ENCODE measurements at places on chromosomes 5 and 9.
A peak's percentile ranks its signal among the peaks of the same experiment; 100 is the strongest.

- peaks cover 42% of the 10 kb centered on the region for H3K27me3 ChIP-seq
- H3K36me3 ChIP-seq = no peaks in the 10 kb centered on the region
- peak; percentile 64 for DNase-seq
- no peak overlapping the region for H3K27ac ChIP-seq
- H3K4me1 ChIP-seq = peaks cover 39% of the 10 kb centered on the region
These were observed 757 bp downstream of the NRARP start for GRCh38 chr9:137301081-137301947.

DNA sequence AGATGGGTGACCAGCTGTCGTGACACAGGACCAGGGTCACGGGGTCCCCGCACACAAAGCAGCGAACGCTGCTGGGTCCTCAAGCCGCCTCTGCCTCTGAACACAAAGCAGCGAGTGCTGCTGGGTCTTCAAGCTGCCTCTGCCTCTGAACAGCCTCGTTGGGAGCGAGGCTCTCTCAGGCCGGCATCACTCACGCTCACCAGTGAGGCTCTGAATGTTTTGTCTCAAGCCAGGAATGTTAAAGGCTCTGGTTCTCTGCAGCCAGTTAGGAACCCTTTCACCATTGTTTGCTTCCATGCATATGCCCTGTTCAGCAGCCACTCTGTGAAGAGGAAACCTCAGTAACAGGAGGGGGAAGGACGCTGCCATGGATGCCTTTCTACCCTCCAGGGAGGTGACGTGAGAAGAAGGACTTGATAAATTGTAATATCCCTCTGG, 82.7 kb upstream of the TAF11L2 start:
- no peaks in the 10 kb centered on the region for H3K27me3 ChIP-seq
- no peaks in the 10 kb centered on the region for H3K4me1 ChIP-seq
- H3K4me3 ChIP-seq = no peak overlapping the region

GRCh38 chr5:79503794-79504495, 10.0 kb downstream of the HOMER1 start:
- no peak overlapping the region for H3K4me3 ChIP-seq
- peak; percentile 79 for DNase-seq
- no peak overlapping the region for H3K27ac ChIP-seq
- peaks cover 2% of the 10 kb centered on the region for H3K4me1 ChIP-seq

DNA sequence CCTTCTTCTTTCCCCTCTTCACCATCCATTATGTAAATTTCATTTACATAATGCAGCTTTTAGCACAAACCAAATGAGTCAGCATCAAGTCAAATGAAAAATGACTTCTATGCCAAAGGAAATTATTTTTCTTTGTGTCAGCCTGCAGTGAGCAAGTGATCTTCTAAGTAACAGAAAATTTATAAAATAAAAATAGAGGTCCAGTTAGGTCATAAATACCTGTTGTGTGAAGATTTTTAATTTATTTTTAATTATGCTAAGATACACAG, 16.7 kb upstream of the THG1L start:
- no peaks in the 10 kb centered on the region for H3K27me3 ChIP-seq
- H3K27ac ChIP-seq = no peak overlapping the region
- no peaks in the 10 kb centered on the region for H3K4me1 ChIP-seq
- H3K36me3 ChIP-seq = no peaks in the 10 kb centered on the region
- no peak overlapping the region for H3K4me3 ChIP-seq

GRCh38 chr5:169174923-169175322, 126.0 kb downstream of the SLIT3 start:
- H3K27ac ChIP-seq = no peak overlapping the region
- H3K4me1 ChIP-seq = no peaks in the 10 kb centered on the region
- no peaks in the 10 kb centered on the region for H3K27me3 ChIP-seq
- no peak overlapping the region for H3K4me3 ChIP-seq

DNA sequence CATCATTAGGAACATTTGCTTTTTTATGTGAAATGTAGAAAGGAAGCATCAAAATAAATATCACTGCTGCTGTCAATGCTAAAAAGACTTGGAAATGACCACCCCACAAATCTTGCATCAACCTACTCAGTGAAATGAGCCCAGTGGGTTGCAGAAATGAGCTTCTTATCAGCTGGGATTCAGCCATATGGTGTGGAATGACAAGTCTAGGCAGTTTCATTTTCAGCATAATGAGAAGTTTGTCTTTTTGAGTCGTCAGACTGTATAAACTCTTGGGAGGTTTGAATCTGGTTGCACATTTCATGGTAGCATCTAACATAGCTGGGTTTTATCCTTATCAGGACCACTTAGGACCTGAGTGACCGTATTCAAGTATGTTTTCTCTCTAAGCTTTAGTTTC, 251.1 kb upstream of the PPP1R2B start:
- DNase-seq = no peak
- H3K27ac ChIP-seq = no peak overlapping the region
- no peak overlapping the region for H3K4me3 ChIP-seq
- H3K27me3 ChIP-seq = no peaks in the 10 kb centered on the region
- no peaks in the 10 kb centered on the region for H3K36me3 ChIP-seq

DNA sequence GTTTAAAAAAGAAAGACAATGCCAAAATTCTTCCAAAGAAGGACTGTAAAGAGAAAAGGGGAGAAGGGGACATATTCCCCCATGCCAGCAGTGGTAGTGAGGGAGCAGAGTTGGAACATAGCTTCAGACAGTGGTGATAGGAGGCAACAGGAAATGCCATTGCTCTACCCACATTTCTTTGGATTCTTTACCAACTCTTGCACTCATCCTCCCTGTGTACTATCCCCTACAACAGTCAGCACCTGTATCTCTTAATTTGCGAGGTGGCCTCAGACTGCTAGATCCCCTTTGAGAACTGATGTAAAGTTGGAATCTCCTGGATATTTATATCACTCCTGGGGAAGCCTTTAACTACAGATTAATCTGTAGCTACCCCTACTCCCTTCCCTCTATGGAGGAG, 320.6 kb upstream of the PTGER4 start:
- H3K36me3 ChIP-seq = no peaks in the 10 kb centered on the region
- H3K4me3 ChIP-seq = no peak overlapping the region
- no peak overlapping the region for H3K27ac ChIP-seq

- no peaks in the 10 kb centered on the region for H3K36me3 ChIP-seq
- no peak overlapping the region for H3K27ac ChIP-seq
- DNase-seq = no peak
- H3K4me1 ChIP-seq = peaks cover 4% of the 10 kb centered on the region
These were observed 14.1 kb upstream of the ARHGEF37 start for GRCh38 chr5:149567226-149567625.

DNA sequence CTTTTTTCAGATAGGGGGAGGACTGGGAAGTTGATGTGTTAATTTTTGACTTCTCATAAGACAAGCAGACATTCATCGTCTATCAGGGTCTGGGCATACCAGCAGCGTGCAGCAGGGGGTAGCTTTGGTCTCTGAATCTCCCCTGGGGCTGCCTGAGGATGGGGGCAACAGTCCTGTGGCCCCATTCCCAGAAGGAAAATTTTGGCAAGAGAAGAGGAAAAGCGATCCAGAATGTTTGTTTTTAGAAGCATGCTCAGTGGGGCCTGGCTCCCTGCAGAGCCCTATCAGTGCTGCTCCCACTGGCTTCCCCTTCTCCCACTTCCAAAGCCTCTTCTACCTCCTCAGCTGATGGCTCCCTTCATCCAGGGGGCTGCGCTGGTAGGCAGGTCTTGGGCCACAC, 194.8 kb upstream of the IL12B start:
- no peak for DNase-seq
- H3K27me3 ChIP-seq = no peaks in the 10 kb centered on the region
- H3K36me3 ChIP-seq = no peaks in the 10 kb centered on the region

DNA sequence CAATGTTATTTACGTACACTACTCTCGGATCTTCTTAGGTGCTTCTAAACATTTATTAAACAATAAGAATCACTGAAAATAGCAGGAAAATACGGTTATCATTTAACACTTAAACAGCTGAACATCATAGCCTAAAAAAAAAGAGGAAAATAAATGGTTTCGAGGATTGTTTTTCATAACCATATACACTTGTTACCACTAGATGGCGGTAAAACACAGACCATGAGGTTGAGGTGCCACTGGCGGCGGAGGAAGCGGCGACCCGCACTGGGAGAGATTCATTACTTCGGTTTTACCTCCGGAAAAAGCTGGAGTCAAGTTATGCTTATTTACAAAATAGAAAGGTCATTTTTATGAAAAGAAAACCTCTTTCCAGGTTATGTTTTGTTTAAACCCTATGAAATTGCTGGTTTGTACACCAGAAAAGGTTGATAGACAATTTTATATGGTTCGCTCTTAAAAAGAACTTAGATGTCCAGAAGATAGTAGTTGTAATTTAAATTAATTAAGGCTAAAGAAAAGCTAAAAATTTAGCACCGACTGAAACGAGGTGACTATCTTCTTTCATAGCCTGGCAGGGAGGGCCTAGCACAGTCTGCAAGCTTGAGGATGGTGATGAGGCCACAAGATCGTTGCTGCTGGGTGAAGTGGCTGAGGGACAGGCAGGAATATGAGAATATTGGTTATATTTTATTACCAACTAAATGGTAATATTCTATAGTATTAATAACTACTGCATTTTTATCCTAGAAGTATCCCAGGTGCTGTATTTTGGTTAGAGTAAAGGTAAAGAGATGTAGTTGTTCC, 605.7 kb downstream of the RAB3C start:
- H3K36me3 ChIP-seq = no peaks in the 10 kb centered on the region
- H3K27ac ChIP-seq = no peak overlapping the region
- peaks cover 1% of the 10 kb centered on the region for H3K4me1 ChIP-seq
- H3K27me3 ChIP-seq = no peaks in the 10 kb centered on the region
- peak; percentile 74 for DNase-seq

DNA sequence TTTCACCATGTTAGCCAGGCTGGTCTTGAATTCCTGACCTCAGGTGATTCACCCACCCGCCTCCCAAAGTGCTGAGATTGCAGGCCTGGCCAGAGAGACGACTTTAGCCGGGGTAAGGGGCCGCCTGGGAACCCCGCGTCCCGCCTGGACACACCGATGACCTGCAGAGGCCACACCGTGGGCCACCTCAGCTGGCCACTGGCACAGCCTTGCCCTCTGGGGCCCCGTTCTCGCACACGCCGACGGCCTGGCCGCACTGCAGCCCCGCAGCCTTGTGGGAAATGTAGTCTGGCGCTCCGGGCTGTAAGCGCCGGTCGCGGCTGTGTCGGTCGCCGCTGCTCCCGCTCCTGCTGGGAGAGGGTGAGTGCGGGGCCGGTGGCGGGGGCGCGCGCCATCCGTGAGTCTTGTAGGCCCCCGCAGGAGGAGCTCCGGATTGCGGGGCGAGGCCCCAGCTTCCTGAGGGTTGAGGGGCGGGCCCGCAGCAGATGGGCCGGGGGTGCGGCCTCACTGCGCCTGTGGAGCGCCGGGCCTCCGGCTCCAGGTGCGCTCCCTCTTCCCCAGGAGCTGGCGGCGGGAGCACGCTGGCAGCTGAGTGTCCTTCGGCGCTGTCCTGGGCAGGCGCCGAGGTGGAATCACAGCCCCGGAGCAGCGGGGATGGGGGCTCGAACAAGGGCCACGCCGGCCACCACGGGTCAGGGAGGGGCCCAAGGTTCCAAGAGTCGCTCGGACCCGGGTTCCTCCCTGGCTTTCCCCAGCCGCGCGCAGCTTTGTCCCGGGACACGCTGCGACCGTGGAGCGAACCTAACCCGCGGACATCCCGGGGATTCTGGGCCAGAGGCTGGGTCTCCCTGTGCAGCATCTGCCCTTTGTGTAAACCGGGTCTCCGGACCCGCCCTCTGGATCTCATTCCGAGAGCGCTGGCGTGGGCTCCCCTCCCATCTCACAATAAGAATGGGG, at the start of gene ZFP2:
ZFP2 (plus strand) TSS at position 299 of the 957 bp plus-strand sequence. CDS start 35,401 bp downstream, outside the sequence.
- H3K27me3 ChIP-seq = no peaks in the 10 kb centered on the region
- H3K27ac ChIP-seq = no peak within 1 kb of the TSS
- H3K36me3 ChIP-seq = no peaks in the 10 kb centered on the region
- H3K4me1 ChIP-seq = peaks cover 2% of the 10 kb centered on the region

GRCh38 chr5:82334085-82334692, 56.0 kb upstream of the RPS23 start:
- no peak overlapping the region for H3K4me3 ChIP-seq
- peak overlapping the region; percentile 84 for H3K27ac ChIP-seq
- H3K27me3 ChIP-seq = no peaks in the 10 kb centered on the region
- H3K4me1 ChIP-seq = peaks cover 8% of the 10 kb centered on the region
- no peaks in the 10 kb centered on the region for H3K36me3 ChIP-seq

DNA sequence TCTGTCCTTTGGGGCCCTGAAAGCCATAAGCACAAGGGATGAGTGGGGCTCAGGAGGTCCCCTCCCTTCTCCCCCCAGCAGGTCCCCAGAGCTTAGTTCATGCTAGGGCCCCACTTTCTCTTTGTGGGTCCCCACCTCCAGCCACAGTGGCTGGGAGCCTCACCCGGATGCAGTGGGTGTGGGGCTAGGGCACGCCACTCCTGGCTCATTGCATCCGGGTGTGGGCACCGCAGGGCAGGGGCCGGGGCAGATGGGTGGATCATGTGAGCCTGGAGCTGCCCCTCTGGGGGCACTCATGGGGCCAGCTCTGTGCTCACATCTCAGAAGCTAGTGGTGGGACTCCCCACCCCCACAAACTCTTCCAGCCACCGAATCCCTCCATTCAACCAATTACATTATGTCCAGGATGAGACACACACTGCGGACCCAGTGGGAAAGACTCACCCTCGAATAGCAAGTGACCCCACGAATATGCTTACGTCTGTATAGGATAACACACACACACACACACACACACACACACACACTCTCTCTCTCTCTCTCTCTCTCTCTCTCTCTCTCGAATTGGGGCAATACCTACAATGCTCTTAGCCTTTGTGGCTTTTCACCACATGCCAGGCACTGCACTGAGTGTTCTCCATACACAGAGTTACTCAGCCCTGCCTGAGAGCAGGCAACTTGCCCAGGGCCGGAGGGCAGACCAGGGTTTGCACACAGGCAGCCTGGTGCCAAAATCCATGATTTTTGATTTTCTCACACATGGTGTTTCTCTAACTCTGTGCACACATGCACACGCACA, 16.8 kb upstream of the PHYKPL start:
- H3K4me3 ChIP-seq = no peak overlapping the region
- no peak overlapping the region for H3K27ac ChIP-seq
- H3K27me3 ChIP-seq = no peaks in the 10 kb centered on the region
- no peaks in the 10 kb centered on the region for H3K36me3 ChIP-seq
- DNase-seq = no peak

GRCh38 chr9:2798423-2798822, 45.5 kb downstream of the PUM3 start:
- peaks cover 2% of the 10 kb centered on the region for H3K4me1 ChIP-seq
- H3K4me3 ChIP-seq = no peak overlapping the region
- H3K27me3 ChIP-seq = no peaks in the 10 kb centered on the region

DNA sequence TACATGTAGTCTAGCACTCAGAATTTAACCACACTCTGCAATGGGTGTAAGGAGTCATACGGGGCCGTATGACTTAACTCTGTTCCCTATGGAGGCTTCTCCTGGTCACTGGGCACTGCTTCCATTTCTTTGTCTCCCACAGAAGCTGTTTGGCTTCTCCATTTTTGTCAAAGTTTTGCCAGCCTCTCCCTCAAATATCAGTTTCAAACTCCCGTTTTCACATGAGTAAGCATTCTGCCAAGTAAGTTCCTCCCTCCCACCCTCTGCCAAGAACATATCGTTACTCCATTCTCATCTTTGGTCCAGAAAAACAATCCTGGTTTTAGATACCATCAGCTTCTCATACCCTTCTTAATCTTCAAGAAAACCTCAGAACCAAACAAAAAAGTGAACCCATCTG, 6.1 kb downstream of the AFAP1L1 start:
- no peak overlapping the region for H3K27ac ChIP-seq
- no peaks in the 10 kb centered on the region for H3K27me3 ChIP-seq
- H3K4me1 ChIP-seq = peaks cover 6% of the 10 kb centered on the region
- DNase-seq = no peak
- no peaks in the 10 kb centered on the region for H3K36me3 ChIP-seq

- H3K27ac ChIP-seq = no peak overlapping the region
- H3K4me3 ChIP-seq = no peak overlapping the region
- peak; percentile 6 for DNase-seq
- peaks cover 96% of the 10 kb centered on the region for H3K36me3 ChIP-seq
These were observed 236.9 kb downstream of the SAXO1 start for GRCh38 chr9:18795947-18796671.

All from mesenchymal stem cell (in vitro differentiated cells and primary cell).